ENCODE measurements at places on chromosomes 6 and 20.

DNA sequence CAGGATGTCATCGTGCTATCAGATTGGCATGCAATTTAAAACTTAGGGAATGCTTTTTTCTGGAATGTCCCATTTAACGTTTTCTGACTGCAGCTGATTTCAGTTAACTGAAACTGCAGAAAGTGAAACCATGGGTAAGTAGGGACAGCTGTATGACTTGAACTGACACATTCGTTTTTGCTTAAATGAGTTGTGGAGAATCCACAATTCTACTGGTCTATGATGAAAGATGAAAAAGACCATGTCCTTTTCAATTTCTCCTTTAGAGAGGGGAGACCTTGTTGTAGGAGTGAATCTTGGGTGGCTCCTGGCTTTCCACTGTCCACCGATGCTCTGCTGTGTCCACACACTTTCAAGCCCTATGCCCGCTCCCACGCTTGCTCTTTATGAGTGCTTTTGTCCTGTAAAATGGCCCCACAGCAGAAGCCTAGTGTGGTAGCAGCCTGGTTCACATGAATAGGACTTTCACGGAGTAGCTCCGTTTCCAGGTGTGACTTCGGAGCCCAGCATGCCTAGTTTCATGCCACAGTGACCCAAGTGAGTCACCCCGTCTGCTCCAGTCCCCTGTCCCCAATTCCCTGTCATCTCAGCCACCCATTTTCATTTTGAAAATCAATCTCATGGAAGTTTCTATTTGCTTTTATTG, 21.9 kb downstream of the DYNLT1 start:
- DNase-seq = no peak

- DNase-seq = no peak
Measured at GRCh38 chr6:108027056-108027455, 47.5 kb downstream of the OSTM1 start.

- no peak for DNase-seq
Measured at GRCh38 chr20:34820805-34821578, 4.5 kb downstream of the NCOA6 start.

GRCh38 chr6:154886016-154886415, 109.1 kb upstream of the TIAM2 start:
- no peak for DNase-seq

- DNase-seq = no peak
Measured at GRCh38 chr6:161396539-161396938, 122.7 kb upstream of the AGPAT4 start.

GRCh38 chr6:34447910-34448309, 18.0 kb upstream of the PACSIN1 start:
- no peak for DNase-seq

GRCh38 chr6:139364302-139364981, 10.0 kb downstream of the CITED2 start:
- no peak for DNase-seq

- no peak for DNase-seq
Measured at GRCh38 chr6:30749554-30750378, 5.4 kb upstream of the IER3 start.

DNA sequence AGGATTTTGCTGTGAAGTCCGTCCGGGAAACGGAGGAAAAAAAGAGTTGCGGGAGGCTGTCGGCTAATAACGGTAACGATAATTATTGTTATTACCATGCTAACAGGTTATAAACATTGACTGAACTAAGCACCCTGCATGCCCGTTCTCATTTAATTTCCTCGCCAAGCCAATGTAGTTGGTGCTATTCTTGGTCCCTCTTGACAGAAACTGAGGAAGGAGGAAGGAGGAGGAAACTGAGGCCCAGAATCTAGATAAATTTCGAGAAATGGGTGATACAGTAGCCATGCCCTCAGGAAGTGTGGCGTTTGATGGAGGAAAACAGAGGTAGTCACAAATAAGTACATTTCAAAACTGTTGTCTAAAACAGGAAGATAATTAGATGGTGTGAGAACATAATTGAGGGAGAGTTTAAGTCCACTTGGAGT, 474 bp downstream of the TPX2 start:
- no peak for DNase-seq

GRCh38 chr6:20687494-20687893, 153.2 kb downstream of the CDKAL1 start:
- DNase-seq = no peak

Measured in H54 (cell line).